Amygdala (tissue), 56 donors: ENCODE measurements at places on chromosomes 1 and 21.

- DNase-seq, result no peak
These were observed 61.2 kb downstream of the KCNN3 start for GRCh38 chr1:154808909-154809262.

GRCh38 chr21:45224189-45224938, 63.3 kb downstream of the POFUT2 start:
- no peak for DNase-seq

GRCh38 chr1:212814537-212815334, 23.0 kb downstream of the TATDN3 start:
- no peak for DNase-seq

GRCh38 chr1:164805399-164805798, 246.4 kb downstream of the PBX1 start:
- no peak for DNase-seq

GRCh38 chr1:109769330-109770078, 5.8 kb upstream of the EPS8L3 start:
- no peak for DNase-seq

- no peak for DNase-seq
These were observed 9.6 kb upstream of the PEAR1 start for GRCh38 chr1:156883919-156884318.

- no peak for DNase-seq
These were observed 22.1 kb upstream of the EFNA1 start for GRCh38 chr1:155105604-155106011.

DNA sequence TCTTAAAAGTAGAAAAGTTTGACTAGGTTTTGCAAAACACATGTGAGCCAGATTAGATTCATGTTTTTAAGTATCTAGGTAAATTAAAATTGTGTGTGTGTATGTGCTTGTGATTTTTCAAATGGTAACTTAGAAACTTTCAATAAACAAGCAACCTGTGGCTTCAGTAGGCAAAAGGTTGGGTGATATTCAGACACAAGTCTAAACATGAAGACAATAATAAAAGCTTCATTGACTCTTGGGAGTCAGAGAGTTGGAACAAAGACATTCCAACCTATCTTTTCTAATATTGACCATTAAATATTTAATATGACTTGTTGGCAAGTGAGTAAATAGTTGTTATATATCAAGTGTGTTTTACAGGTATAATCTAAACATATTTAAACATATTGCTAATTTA, 1049.6 kb upstream of the ADGRL4 start:
- no peak for DNase-seq

- no peak for DNase-seq
These were observed 6.0 kb downstream of the PSMB4 start for GRCh38 chr1:151405187-151405951.

DNA sequence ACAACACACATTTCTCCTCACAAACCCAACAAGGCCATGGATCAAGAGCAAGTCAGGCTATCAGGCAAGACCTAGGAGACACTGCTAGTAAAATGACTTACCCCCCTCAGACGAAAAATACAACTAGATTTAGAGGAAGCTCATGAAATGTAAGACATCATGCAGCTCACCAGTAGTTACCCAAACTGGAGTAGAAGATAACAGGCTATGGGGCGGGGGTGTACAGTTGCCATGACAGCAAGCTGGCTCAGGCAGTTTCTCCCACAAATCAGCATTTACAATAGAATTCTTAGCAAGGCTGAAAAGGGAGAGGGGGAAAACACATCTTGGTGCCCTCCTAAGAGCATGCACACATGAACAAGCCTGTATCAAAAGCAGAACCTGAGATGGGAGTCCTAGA, 13.9 kb downstream of the TPM3 start:
- peak; percentile 30 for DNase-seq

DNA sequence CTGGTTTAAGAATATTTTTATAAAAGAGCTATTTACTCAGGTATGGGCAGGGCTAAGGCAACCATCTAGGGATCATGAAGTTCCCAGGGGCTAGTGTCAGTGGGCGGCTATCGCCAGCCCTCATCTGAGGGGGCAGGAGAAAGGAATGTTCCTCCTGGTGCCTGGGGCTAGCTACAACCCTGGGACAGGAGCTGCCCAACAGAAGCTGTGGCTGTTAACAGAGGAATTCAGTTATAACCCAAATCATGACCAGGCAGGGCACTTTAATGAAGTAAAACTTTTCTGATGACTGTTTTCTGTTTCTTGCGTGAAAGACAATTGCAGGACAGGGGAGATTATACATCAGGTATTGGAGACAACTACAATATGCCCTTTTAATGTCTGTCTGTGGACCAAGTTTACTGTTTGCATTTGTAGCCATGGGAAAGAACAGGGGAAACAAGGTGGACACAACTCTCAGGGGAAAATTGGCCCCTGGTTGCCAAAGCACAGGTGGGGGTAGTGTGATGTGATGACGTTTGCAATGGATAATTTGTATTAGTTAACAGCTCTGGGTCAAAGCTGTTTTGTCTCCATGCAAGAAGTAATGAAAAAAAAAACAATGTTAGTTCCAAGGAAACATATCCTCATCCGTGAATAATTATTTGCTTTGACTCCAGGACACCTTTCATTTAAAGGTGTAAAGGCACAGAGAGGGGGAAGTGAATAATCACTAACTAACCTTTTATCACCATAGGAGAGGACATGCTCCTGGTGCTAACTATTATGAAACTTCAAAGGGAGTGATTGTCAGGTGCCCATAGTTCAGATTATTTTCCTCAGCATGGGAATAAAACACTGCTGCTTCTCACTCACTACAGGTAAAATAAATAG, 105.2 kb downstream of the TSEN15 start:
- no peak for DNase-seq

DNA sequence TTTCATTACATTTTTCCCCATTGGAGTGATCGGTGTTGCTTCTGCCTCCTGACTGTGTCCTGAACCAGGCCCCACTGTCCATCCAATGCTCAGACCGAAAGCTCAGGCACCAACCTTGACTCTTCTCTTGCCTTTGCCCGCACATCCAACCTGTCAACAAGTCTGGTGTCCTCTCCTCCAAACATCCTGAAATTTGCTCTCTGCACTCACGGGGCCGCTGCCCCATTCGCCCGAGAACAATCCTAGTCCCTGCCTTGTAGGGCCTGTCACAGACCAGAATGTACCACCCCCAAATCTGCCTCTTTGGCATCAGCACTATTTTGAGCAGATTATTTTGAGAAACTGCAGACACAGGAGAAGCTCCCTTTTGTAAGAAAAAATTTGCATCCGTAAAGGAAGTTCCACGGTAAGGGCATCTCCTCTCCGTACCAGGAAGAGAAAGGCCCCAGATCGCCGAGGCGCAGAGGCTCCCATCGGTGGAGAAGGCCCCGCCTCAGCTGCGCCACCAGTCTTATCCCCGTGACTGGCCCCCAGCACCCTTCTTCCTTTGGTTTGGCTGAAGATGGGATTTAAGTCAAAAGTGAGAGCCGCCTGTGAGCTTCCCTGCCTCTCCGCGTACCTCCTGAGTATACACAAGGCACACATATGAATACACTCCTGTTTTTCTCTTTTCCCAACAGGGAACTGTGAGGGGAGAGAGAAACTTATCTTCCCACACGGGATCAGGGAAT, 7.1 kb downstream of the MORN1 start:
- no peak for DNase-seq

DNA sequence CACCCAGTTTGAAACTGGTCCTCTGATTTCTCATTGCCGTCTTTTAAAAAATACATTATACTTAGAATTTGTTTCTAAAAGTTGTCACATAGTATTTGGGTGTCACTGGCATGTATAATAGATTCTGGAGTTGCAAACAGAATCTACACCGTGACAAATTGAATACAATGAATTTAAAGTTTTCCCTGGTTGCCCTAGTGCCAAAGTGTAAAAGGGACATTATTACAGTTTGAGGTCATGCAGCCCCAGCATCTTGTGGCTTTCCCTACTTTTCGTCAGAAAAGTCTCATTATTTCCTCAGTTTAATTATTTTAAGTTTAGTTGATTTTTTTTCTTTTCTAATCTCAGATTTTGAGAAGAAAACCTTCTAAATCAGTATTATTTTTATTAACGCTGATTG, 155.9 kb downstream of the DISP1 start:
- DNase-seq, result no peak

GRCh38 chr1:119794876-119795240, 16.4 kb downstream of the REG4 start:
- no peak for DNase-seq

DNA sequence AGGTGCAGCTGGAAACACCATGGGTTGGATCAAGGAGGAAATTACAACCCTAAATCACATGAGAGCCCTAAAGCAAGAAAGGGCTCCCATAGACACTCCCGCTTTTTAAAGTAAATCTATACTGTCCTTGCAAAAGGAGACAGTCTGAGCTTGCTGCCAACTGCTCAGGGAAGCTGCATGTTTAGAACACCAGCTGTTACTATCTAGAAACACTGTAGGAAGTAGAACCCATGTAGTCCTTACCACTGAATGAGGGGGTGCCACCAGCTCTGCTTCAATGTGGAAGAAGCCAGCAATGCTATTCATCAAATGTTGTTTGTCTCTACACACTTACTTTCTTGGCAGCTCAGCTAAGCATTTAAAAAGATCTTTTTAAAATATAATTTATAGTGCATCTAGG, 79.8 kb downstream of the PIGK start:
- DNase-seq, result no peak

- no peak for DNase-seq
These were observed 95.5 kb upstream of the TARDBP start for GRCh38 chr1:10916991-10917390.

- no peak for DNase-seq
These were observed 46.5 kb upstream of the NUF2 start for GRCh38 chr1:163275222-163275621.

GRCh38 chr1:41862384-41863221, 56.1 kb downstream of the HIVEP3 start:
- DNase-seq, result no peak

GRCh38 chr1:155009221-155009711, 6.7 kb downstream of the ZBTB7B start:
- no peak for DNase-seq

GRCh38 chr1:244963231-244963826, 99.0 kb upstream of the HNRNPU start:
- DNase-seq, result no peak

GRCh38 chr1:242691610-242691945, 167.1 kb upstream of the PLD5 start:
- no peak for DNase-seq

GRCh38 chr1:231674575-231674974, 48.0 kb downstream of the DISC1 start:
- no peak for DNase-seq

DNA sequence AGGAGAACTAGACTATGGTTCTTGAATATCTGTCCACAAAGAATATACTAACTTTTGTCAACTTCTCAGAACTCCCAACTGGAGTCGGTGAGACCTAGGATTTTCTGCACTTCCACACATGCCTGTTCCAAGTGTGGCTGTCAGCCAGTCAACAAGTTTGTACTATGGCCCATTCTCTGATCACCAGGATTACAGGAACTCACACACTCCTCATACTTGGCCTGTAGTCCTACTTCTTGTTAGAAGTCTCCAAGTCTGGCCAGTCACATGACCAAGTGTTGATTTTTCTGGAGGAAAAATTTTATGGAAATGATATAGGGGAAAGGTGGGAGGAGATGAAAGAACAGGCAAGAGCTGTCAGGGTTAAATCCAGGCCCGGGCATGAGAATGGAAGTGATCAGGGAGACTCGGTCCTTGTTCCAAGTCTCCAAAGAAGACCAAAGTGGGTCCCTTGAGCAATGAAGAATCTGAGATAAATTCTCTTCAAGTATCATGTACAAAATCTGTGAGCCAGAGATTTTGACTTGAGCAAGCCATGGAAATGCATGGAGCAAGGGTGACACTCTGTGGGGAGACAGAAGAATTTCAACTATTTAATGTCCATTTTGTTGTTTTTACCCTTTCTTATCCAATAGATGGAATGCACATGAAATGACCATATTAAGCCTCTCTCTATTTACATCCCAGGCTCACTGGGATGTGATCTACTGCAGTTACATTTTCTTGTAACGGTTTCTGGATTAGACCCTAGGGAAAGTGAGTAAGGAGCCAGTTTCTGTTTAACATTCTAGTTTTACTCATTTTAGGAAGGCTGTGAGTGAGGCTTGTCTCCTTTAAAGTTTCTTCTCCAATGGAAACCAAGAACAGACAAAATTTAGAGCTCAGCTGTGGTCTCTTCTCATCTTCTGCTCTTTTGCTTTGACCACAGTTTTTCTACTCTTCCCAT, 320.9 kb downstream of the ASTN1 start:
- no peak for DNase-seq

DNA sequence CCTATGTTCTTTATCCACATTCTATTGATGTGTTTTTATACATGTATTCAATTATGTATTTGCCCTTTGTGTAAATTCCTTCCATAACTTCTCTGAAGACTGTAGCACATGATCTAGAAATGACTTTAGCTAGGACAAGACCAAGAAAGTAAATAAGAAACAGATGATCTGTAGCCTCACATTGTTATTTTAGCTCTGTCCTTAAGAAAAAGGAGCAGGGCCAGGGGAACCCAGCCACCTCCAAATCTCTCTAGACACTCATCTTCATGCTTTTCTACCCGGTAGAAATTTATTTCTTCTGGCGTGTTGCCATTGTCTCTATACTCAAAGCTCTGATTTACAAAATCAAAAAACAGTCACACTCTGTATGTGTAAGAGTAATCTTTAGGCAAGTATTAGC, 27.1 kb downstream of the CDC7 start:
- no peak for DNase-seq

DNA sequence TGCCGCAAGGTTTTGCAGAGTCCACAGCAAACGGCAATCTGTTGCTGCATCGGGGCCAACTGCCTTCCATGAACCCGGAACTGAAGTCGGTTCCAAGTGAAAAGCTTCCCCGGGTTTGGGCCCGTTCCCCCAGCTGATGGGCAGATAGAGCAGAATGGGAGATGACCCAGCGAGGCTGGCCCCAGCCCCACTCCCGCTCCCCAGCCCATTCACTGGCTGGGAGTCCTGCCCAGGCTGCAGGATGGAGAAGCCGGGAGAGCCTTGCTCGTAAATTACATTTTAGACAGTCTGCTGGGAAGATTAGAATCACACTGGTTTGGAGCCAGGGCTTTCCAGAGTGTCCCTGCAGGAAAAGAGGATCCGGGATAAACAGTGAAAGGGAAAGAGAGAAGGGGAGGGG, 31.6 kb upstream of the PAX7 start:
- no peak for DNase-seq
